GM18507 (cell line): ENCODE measurements at places on chromosomes 16 and 17.

DNA sequence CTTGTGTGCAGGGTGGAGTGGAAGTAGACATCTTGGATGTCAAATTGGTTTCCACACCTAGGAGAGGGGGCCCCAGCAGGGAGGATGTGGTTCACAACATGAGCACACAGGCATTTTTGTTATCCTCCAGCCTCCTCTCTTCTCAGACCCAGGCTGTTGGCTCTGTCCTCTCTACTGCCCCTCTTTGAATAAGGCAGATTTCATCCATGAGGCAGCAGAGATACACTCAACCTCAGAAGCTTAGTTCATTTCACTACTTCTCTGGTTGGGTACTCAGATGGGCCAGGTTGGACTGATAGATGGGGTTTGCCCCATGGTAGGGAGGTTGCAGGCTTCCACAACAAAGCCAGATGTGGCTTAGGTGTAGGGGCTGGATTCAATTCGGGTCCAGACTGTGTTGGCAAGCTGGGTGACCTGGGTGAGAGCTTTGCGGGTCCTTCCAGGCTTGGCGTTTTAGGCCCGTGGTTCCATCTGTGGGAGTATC, 22.2 kb upstream of the NFATC3 start:
- DNase-seq = no peak

GRCh38 chr16:55508941-55509931, at the start of gene LPCAT2:
LPCAT2 (plus strand) TSS chr16:55509072; CDS start chr16:55509182, 110 bp downstream.
- DNase-seq = peak; percentile 9

GRCh38 chr17:72455562-72455961, 334.7 kb downstream of the SOX9 start:
- no peak for DNase-seq

DNA sequence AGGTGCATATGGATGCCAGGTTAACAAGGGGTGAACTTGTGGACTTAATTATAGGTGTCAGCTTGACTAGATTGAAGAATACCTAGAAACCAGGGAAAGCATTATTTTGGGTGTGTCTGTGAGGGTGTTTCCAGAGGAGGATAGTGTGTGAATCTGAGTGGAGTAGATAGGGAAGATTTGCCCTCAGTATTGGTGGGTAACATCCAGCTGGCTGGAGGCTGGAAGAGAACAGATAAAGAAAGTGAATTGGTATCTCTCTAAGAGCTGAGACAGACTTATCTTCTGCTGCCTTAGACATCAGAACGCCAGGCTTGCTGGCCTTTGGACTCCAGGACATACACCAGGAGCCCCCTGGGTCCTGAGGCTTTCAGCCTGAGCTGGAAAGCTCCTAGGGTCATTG, 75.2 kb downstream of the CDRT15 start:
- DNase-seq = no peak

- DNase-seq = no peak
Observed at GRCh38 chr17:27743281-27743885, 56.9 kb downstream of the NOS2 start.

DNA sequence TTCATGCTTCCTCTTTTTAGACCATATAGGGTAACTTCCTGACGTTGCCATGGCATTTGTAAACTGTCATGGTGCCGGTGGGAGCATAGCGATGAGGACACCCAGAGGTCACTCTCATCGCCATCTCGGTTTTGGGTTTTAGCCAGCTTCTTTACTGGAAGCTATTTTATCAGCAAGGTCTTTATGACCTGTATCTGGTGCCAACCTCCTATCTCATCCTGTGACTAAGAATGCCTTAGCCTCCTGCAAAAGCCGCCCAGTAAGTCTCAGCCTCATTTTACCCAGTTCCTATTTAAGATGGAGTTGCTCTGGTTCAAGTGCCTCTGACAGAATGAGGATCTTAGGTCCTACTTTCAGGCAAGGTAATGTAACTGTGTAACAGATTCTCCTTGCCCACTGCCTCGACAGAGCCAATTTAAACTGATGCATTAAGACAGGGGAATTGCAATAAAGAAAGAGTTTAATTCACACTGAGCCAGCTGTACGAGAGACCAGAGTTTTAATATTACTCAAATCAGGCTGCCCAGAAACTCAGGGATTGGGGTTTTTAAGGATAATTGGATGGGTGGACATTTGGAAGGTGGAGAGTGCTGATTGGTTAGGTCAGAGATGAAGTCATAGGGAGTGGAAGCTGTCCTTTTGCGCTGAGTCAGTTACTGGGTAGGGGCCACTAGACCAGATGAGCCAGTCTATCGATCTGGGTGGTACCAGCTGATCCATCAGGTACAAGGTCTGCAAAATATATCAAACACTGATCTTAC, 59.9 kb upstream of the ATF7IP2 start:
- DNase-seq = no peak

DNA sequence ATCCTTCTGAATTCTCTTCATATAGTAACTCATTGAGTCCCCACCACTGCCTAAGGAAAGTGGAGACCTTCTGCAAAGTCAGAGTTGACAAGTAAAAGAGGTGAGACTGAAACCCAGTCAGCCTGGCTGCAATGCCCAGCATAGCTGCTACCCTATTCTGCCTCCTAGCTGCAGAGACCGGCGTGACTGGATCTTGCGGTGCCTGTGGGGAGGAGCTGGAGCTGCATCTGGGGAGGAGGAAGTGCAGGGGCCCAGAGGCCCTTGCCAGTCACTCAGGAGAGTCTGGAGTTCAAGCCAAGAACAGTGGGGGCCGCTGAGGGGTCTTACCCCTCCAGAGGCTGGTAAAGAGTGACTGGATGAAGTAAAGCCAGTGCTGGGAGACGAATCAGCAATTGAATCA, 35.0 kb upstream of the ZNF423 start:
- no peak for DNase-seq

GRCh38 chr17:57853695-57854094, 3.9 kb upstream of the MRPS23 start:
- DNase-seq = no peak

DNA sequence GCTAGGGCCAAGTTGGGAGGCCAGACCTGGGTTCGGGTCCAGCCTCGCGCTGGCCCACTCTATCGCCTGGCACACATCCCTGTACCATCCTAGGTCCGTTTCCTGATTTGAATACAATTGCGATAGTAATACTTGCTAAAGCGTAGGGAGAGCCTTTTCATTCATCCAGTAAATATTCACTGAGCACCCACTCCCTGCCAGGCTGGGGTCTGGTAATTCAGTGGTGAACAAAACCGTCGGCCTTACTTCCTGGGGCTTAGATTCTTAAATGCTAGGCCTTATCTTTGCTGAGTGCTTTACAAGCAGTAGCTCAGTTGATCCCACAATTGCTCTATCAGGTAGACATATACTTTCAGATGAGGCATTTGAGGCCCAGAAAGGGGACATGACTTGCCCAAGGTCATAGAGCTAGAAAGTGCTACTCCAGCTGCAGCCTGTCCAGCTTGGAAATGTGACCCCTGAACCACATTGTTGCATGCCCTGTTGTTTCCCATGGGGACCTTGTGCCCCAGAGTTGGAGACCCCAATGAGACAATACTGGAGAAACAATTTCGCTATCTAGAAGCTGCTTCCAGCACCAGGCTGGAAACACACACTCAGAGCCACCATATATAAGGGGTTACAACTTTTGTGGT, 691 bp downstream of the USB1 start:
- DNase-seq = no peak

GRCh38 chr16:82598771-82599170, 28.0 kb upstream of the CDH13 start:
- DNase-seq = no peak

DNA sequence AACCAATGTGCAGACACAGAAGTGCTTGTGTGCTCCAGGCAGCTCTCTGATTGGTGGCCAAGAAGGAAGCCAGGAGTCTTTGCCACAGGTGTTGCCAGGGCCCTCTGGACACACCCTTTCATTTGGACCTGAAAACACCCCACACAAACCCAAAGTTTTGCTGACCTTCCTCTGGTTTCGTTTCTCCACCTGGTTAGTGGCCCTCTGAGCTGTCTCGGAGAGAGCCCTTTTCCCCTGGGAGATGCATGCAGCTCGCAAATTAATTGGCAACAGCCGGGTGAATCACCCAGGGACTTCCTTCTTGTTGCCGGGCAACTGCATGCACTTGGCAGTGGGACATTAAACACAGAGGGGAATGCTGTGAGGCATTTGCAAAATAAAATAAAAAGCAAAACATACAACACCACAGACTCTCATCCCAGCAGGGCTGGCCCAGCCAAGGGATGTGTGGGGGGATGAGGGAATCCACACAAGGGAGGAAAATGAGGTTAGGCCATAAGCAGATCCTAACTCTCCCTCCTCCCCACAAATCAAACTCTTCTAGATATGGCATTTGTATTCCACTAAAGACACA, 286.6 kb downstream of the SOX9 start:
- DNase-seq = peak; percentile 53

DNA sequence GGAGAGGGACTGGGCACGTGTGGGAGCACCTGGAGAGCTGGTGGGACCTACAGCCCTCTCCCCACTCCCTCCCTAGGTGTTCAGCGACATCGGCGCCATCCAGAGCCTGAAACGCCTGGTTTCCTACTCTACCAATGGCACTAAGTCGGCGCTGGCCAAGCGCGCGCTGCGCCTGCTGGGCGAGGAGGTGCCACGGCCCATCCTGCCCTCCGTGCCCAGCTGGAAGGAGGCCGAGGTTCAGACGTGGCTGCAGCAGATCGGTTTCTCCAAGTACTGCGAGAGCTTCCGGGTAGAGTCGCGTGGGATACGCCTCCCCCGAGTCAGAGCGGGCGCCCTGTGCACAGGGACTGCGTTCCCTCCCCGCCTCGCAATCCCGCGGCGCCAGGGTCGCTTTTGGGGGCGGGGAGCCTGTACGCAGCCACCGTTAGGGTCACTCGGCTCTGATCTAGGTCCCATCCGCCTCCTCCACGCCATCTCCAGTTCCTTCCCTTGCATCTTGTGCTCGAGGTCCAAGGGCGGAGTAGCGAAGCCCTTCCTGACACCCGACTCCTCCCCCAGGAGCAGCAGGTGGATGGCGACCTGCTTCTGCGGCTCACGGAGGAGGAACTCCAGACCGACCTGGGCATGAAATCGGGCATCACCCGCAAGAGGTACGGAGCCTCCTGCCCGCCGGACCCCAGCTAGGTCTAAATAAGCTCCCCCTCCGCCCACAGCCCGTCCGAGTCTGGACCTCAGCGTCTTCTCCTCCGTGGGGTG, 13.0 kb downstream of the SARM1 start:
- DNase-seq = no peak

- no peak for DNase-seq
Observed at GRCh38 chr16:88008840-88009239, 57.6 kb downstream of the BANP start.

DNA sequence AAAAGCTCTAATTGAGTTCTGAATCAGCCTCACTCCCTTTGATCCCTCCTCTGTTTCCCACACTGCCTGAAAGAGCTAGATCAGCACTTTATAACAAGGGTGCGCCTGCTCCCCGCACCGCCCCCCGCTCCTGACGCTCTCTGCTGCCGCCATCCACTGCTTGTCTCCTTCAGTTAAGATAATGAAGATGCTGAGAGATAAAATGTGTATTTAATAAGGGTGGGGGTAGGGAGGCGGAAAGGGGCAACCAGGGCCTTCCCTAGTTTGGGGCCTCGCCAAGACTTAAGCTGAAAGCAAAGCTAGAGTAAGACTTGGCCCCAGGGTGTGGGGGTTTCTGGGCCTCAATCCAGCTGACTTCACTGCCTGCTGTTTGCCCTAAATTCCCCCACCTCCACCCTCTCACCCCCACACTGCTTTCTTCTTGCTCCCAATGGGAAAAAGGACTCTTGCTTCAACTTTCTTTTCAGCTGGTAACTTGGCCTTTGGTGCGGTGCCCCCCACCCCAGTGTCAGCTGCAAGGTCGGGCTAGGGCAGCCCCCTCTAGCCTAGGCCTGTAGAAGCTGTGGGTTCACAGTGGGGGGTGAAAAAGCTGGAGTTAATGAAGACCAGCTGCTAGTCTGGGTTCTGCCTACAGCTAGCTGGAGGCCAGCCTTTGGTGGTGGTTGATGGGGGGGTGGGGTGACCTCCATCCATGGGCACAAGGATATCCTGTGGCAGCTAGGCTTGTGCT, 1.8 kb upstream of the RARA start:
- no peak for DNase-seq

GRCh38 chr17:55584055-55584685, 72.9 kb upstream of the SMIM36 start:
- DNase-seq = no peak

DNA sequence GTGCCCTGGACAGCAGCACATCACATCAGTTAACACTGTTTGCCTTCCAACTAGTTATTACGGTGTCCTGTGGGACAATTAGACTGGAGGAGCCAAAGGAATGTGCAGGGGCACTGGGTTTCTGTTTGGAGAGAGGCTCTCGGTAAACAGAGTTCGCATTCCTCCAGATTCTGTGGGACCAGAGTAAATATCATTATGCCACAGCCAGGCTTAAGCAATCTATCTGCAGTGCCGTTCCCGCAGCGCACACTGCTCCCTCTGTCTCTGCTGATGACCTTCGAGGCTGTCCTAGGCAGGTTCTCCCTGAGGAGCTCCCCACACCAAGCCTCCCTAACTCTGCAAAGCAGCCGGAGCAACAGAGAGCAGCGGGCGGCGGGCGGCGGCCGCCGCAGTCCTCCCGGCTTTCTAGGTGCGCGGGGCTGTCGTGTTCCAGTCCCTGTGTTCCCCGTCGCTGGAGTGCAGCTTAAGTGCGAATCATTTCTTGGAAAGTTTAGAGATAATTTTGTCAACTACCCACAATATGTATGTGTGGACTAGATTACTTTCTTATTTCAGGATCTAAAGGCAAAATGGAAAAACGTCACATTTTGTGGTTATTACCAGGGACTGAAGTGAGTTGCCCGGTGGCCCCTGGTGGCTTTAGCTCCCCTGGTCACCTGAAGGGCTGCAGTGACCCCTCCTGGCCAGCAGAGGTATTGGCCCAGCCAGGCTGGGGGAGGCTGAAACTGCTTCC, 43.3 kb downstream of the PGS1 start:
- peak; percentile 69 for DNase-seq

DNA sequence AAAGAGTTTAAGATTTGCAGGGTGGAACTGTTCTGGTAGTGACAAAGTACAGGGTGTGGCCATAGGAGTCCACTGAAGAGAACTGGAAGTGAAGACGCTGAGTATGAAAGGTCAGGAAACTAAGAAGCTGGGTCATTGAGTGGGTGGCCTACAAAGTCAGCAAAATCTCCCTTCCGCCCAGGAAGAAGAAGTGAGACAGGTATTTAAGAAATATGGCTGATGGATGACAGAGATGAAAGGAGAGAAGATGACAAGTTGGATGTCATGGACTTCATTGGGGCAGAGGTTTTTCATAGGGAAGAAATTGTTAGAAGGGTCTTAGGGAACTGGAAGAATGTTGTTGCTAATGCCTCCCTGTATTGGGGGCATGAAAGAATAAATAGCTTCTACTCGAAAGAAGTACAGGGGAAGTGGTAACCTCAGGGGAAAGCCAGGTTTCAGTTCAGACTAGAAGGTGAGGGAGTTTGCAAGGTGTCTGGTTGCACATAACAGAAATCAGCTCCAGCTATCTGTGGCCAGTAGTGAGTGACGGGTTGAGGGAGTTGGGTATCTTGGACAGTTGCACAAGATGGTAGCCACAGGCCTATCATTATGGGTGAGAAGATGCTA, 33.6 kb upstream of the MED13 start:
- DNase-seq = peak; percentile 52

GRCh38 chr17:57201481-57201880, 54.8 kb upstream of the MSI2 start:
- DNase-seq = no peak
